ENCODE measurements at places on chromosomes 2 and 18.

- DNase-seq = no peak
Measured at GRCh38 chr2:55842046-55842445, 81.5 kb downstream of the EFEMP1 start.

DNA sequence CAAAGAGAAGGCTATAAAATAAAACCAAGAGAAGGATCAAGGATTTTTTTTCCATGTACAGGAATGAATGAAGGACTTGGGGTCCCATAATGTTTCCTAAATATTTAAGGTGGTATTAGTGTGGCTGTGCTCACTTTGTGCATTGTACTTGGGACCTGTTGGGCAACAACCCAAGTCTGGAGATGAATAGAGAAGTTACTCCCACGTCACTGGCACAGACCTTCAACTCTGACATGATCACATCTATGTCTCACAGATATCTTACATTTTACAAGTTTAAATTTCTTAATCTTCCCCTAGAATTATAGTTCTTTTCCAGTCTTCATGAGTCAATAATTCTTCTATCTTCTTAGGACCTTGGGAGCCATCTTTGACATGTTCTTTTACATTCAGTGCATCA is 133.4 kb downstream of the PLCL1 start:
- DNase-seq = no peak

GRCh38 chr2:44052584-44052983 is 56.8 kb upstream of the LRPPRC start:
- DNase-seq = no peak

GRCh38 chr18:23714576-23714975 is 25.3 kb downstream of the LAMA3 start:
- no peak for DNase-seq

DNA sequence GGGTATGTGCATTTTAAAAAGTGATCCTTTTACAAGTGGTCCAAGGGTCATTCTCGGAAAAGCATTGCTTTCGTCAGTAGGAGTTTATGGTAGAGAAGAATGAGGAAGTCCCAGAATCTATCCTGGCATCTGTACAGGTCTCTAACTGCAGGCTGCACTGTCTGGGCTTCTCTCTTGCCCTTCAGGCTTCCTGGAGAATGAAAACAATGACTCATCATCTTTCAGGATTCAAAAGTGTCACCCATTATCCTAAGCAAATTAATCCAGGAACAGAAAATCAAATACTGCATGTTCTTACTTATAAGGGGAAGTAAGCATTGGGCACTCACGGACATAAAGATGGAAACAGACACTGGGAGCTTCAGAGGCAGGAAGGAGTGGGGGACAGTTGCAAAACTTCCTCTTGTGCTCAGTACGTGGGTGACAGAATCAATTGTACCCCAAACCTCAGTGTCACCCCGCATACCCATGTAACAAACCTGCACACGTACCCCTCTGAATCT is 60.2 kb upstream of the TXNDC2 start:
- DNase-seq = no peak

DNA sequence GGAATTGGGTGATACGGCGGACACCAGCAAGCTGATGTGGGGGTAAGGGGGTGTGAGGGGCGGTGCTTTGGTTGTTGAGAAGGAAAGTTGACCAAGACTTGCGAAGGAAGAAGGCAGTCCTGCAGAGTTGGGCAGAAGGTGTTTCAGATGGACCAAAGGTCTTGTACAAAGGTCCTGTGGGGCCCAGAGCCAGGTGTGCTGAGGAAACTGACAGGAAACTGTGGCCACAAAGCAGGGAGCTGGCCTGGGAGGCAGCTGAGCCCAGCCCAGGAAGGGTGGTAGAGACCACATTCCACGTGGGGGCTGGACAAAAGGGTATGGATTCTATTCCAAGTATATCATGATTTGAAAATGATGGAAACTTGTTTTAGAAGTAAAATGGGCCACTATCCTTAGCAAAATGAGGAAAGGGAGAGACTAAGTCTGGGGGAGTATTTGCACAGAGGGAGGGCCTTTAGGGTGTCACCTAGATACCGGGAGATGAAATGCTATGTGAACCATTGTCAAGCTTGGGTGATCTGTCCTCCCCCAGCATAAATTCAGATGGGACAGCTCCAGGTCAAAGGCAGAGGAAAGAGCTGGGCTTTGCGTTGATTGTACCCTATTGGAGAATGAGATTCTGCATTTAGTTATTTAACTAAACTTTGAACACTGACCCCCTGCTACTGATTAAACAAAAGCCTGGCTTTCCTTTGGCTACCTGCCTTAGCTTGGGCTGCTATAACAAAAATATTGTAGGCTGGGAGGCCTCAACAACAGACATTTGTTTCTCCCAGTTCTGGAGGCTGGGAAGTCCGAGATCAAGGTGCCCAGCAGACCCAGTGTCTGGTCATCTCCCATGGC is 4.3 kb upstream of the EDAR start:
- DNase-seq = no peak

GRCh38 chr18:51070545-51070944 is 40.5 kb downstream of the SMAD4 start:
- DNase-seq = no peak

DNA sequence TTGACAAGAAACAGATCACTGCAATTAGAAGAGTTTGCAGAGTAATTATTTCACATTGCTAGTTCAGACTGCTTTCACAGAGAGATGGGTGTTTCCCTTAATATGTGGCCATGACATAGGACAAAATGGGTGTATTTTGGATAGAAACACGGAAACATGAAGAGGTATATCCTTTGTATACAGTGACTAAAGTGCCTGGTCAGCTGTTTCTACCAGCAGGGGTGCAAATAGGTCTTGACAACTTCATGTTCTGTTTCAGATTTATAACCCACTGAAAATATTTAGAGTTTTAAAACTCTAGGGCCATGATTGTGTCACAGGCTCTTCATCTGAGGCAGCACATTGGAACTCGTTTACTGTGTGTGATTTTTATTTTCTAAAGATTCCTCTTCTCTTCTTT is 357.1 kb upstream of the TNP1 start:
- no peak for DNase-seq

DNA sequence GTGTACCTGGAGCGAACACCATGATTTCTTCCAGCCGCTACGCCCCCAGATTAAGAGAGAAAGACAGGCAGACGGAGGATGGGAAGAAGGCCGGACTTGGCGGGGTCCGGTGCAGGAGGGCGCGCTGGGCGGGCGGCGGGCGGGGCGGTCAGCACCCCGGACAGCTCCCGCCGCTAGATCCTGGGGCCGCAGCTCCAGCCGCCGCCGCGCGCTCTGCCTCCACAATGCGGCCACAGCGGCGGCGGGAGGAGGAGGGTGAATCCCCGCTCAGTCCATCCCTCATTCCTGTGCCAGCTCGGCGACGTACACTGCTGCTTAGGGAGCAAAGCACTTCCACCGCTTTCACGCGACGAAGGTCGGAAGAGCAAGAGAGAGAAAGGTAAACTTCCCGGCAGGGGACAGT is at the start of gene AKAIN1:
Gene AKAIN1 (minus strand): TSS at position 226 of the 403 bp plus-strand sequence. CDS start 204 bp downstream, at position 22.
- DNase-seq = peak; percentile 5

DNA sequence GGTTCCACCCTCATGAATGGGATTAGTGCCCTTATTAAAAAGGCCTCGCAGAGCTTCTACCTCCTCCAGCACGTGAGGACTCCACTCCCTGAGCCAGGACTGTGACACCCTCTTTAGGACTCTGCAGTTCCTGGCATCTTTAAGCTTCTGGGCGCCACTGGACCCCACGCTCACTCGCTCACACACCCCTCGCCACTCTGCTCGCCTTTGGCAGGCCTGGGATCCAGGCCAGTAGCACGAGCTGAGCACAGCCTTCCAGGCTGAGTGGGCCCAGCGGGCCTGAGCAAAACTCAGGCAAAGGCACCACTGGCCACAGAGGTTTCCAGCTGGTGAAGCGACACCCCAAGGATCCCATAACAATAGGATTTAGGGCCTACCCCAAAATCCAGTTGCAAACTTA is 107.9 kb upstream of the GPC1 start:
- DNase-seq = no peak

DNA sequence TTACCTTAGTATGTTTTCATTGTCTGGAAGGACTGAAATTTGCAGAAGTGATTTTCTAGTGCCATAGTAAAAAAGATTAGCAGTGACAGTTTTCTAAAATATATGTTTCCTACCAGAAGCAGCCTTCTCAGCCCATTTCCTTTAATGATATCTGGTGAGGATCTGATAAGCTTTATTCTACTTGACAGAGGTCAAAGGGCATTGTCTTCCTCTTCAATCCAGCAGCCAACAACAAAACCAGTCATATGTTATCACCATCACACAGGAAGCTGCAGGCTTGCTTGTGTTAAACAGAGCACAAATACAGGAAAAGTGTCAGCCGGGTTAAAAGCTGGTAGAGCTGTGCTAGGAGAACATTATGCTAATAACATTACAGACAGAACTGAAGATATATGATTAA is 35.6 kb upstream of the ZSWIM2 start:
- no peak for DNase-seq

- no peak for DNase-seq
Measured at GRCh38 chr2:206192157-206192556, 32.5 kb downstream of the EEF1B2 start.

DNA sequence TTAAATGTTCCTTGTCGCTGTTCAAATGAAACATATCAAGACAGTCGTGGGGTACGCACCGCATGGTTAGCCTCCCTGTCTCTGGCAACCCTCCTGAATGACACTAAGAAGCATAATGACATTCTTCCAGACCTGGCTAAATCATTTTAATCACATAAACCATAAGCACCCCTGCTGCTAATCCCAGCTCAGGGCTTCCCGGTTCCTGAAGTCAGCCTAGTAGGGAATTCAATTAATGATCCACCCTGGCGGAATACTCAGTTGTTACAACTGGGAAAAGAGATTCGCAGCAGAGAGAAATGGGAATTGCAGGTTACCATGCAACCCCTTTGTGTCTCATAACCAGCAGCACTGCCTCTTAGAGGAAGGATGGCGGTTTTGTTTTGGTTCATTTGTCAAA is 200.8 kb upstream of the AGAP1 start:
- no peak for DNase-seq

Data from amygdala (tissue), 56 donors.